K562 (cell line): ENCODE measurements at places on chromosomes 1 and 21. TPM values are rescaled to one million over a fixed set of nuclear protein-coding genes. Genes with fewer than 3 reads are reported as not detected.
A peak's percentile ranks its signal among the peaks of the same experiment; 100 is the strongest.

The NTMT2 gene
- total RNA-seq, result not detected in 2 replicates

DNA sequence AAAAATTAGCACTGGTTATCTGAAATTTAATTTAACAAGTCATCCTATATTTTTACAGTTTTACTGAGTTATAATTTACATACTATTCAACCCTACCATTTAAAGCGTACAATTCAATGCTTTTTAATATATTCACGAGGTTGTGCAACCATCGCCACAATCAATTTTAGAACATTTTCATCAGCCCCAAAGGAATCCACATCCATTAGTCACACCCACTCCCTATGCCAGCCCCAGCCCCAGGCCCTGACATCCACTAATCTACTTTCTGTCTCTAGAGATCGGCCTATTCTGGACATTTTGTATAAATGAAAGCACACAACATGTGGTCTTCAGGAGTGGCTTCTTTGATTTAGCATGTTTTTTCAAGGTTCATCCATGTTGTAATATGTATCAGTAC, 134.7 kb downstream of the PSMG1 start:
- H3K4me1 ChIP-seq, result no peaks in the 10 kb centered on the region
- peaks cover 18% of the 10 kb centered on the region for H3K27me3 ChIP-seq
- no peak overlapping the region for H3K4me3 ChIP-seq

The TNFRSF25 gene
- total RNA-seq, result 0.49 and 0.89 TPM in 2 replicates

The INSRR gene
- 0.18 TPM in 2 replicates for total RNA-seq

DNA sequence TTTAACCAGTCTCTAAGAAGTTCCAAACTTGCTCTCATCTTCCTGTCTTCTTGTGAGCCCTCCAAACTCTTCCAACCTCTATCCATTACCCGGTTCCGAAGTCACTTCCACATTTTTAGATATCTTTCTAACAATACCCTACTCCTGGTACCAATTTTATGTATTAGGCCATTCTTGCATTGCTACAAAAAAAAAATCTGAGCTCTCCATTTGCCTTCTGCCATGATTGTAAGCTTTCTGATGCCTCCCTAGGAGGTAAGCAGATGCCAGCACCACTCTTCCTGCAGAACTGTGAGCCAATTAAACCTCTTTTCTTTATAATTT, 91.5 kb upstream of the ARTN start:
- no peak overlapping the region for H3K27ac ChIP-seq
- H3K36me3 ChIP-seq, result peaks cover 19% of the 10 kb centered on the region; the same call in 2 of the 3 replicates
- H3K27me3 ChIP-seq, result no peaks in the 10 kb centered on the region
- DNase-seq, result no peak

GRCh38 chr1:93758842-93759515, 77.3 kb upstream of the BCAR3 start:
- no peaks in the 10 kb centered on the region for H3K4me1 ChIP-seq
- H3K4me3 ChIP-seq, result no peak overlapping the region

GRCh38 chr1:216293683-216294082, 129.6 kb downstream of the USH2A start:
- H3K4me3 ChIP-seq, result no peak overlapping the region
- no peaks in the 10 kb centered on the region for H3K27me3 ChIP-seq
- H3K27ac ChIP-seq, result no peak overlapping the region
- no peak for DNase-seq

The MSH4 gene
- total RNA-seq, result 0.13 and 0.16 TPM in 2 replicates

DNA sequence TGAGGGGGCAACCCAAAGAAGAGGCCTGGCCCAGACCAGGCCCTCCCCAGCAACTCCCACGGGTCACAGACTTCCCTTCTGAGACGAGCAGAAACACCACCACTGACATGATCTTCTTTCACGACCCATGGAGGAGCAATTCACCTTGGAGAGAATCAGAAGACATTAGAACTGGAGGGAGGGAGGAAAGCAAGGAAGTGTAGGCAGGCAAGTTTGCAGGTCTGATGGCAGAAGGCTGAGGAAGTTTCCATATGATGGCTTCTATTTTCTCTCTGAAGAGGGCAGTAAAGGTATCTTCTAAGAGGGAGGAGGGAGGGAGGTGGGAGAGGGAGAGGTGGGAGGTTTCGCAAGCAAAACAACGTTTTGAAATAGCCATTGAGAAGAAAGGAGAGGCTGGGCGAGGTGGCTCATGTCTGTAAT, 1.4 kb upstream of the UBXN10 start:
- H3K4me3 ChIP-seq, result no peak overlapping the region
- peaks cover 57% of the 10 kb centered on the region for H3K4me1 ChIP-seq
- H3K36me3 ChIP-seq, result peaks cover 5% of the 10 kb centered on the region; the same call in 1 of the 3 replicates
- H3K27ac ChIP-seq, result peak overlapping the region; percentile 95
- DNase-seq, result peak; percentile 34

- H3K4me1 ChIP-seq, result no peaks in the 10 kb centered on the region
- H3K27ac ChIP-seq, result no peak overlapping the region
- no peak for DNase-seq
- no peaks in the 10 kb centered on the region for H3K27me3 ChIP-seq
- H3K36me3 ChIP-seq, result no peaks in the 10 kb centered on the region
Measured at GRCh38 chr1:210087058-210087457, 145.5 kb upstream of the SERTAD4 start.

The PTGFR gene
- total RNA-seq, result 0.04 TPM in 1 of 2 replicates, not detected in the other

- no peak for DNase-seq
- peaks cover 9% of the 10 kb centered on the region; the same call in 1 of the 3 replicates for H3K27me3 ChIP-seq
- no peaks in the 10 kb centered on the region for H3K36me3 ChIP-seq
- H3K27ac ChIP-seq, result no peak overlapping the region
- no peak overlapping the region for H3K4me3 ChIP-seq
Measured at GRCh38 chr1:223022641-223023473, 120.2 kb downstream of the TLR5 start.

DNA sequence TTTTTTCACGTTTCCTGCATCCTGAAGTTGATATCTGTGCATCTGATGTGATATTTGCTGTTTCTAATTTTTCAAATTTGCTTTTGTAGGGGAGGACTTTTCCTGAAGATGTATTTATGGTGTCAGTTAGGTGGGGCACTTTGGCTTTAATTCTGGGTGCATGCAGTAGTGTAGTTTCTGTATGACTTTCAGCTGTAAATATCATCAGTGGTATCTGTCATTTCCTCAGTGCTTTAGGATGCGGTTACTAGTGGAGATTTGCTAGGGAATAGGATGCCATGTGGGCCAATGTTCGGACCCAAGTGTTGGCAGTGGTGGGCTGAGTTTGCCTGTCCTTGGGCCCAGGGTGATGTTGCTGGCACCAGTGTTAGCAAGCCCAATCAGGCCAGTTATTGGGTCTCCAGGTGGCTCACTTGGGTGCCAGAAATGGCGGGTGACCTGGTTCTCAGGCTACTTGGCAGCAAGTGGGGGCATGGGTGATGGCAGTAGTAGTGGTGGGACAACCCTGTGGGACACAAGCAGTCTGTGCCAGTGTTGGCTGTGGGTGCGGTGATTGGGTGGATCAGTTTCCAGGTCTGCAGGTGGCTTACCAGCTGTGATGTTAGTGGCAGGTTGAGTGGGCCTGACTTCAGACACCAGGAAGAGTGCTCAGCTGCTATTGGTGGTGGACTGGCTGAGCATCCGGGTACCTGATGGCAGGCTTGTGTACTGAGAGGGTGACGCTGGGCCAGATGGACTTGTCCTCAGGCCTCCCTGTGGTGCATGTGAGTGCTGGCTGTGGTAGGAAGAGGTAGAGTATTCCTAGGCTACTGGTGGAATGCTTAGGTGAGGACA, 24.4 kb downstream of the CD55 start:
- no peak overlapping the region for H3K4me3 ChIP-seq
- no peak overlapping the region for H3K27ac ChIP-seq
- H3K27me3 ChIP-seq, result no peaks in the 10 kb centered on the region
- peaks cover 77% of the 10 kb centered on the region for H3K36me3 ChIP-seq
- no peak for DNase-seq

DNA sequence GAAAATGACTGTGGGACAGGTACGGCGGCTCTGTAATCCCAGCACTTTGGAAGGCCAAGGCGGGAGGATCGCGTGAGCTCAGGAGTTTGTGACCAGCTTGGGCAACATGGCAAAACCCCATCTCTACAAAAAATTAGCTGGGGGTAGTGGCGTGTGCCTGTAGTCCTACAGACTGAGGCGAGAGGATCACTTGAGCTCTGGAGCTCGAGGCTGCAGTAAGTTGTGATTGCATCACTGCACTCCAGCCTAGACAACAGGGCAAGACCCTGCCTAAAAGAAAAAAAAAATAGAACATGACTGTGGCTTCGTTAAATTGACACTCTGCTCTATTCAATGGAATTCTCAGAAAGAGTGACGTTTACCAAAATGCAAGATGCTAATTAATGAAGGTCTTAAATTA, 3.9 kb upstream of the DBT start:
- peaks cover 4% of the 10 kb centered on the region; the same call in 1 of the 2 replicates for H3K4me1 ChIP-seq
- H3K27me3 ChIP-seq, result no peaks in the 10 kb centered on the region
- no peak overlapping the region for H3K27ac ChIP-seq
- H3K36me3 ChIP-seq, result peaks cover 1% of the 10 kb centered on the region; the same call in 2 of the 3 replicates

DNA sequence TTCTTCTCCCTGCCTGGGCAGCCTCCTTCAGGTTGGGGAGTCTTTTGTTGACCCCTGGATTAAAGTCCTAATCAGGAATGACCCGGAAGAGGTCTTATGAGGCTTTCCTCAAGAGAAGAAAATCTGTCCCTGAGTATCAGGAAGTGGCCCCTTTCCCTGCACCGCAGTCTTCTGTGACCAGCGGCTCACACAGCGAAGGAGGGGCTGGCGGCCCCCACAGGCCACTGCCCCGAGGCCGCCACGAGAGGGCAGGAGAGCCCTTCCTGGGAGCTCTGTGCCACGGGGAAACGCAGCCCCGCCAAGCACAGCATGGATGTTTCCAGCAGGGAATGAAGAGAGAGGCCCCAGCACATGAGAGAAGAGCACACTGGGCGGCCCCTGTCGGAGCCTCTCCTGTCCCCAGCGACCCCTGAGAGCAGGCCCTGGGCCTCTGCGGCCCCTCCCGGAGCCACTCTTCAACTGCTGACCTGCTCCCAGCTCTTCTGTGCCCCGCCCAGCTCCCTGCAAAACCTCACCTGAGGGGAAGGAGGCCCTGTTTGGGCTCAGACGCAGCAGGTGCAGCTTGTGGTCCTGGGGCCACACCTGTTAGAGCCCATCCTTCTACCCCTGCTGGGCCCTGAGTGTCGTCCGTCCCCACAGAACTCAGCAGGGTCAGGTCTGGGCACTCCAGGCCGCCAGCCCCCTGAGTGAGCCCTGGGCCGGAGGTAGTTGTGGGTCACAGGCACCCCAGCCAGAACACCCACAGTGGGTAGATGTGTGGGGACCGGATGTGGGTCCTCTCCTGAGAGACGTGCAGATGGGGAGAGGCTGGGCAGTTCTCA, 4.9 kb upstream of the POFUT2 start:
- no peaks in the 10 kb centered on the region for H3K27me3 ChIP-seq
- H3K27ac ChIP-seq, result no peak overlapping the region
- no peaks in the 10 kb centered on the region for H3K36me3 ChIP-seq

DNA sequence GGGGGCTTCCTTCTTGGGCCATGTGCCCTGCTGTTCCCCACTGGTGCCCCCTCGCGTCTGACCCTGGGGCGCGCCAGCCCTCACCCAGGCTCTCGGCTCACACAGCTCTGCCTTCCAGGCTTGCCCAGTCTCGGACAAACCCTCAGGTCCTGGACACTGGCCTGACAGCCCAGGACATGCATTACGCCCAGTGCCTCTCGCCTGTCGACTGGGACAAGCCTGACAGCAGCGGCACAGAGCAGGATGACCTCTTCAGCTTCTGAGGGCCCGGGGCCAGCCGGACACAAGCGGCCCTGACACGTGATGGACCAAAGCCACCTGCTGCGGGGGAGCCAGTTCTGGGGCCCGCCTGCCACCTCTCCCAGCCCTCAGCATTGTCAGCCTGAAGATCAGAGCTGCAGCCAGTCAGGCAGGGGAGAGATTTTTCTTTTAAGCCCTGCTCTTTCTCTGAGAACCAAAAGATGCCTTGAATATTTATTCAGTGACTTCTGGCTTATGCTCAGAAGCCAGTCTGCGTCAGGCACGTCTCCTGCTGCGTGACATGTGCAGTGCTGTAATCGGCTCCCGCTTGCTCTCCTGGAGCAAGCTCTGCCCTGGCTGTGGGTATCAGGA, 23.4 kb downstream of the LDLRAP1 start:
- no peak overlapping the region for H3K27ac ChIP-seq
- peaks cover 46% of the 10 kb centered on the region for H3K4me1 ChIP-seq
- H3K4me3 ChIP-seq, result no peak overlapping the region
- DNase-seq, result no peak
- peaks cover 23% of the 10 kb centered on the region; the same call in 1 of the 3 replicates for H3K36me3 ChIP-seq
- no peaks in the 10 kb centered on the region for H3K27me3 ChIP-seq

- no peak for DNase-seq
- H3K27me3 ChIP-seq, result no peaks in the 10 kb centered on the region
- H3K4me1 ChIP-seq, result no peaks in the 10 kb centered on the region
- no peak overlapping the region for H3K27ac ChIP-seq
- no peak overlapping the region for H3K4me3 ChIP-seq
- H3K36me3 ChIP-seq, result no peaks in the 10 kb centered on the region
Measured at GRCh38 chr1:248366609-248367008, 5.1 kb downstream of the OR2T4 start.

- H3K27me3 ChIP-seq, result no peaks in the 10 kb centered on the region
- H3K4me1 ChIP-seq, result peaks cover 30% of the 10 kb centered on the region
- no peak overlapping the region for H3K4me3 ChIP-seq
- H3K36me3 ChIP-seq, result no peaks in the 10 kb centered on the region
- H3K27ac ChIP-seq, result no peak overlapping the region
Measured at GRCh38 chr1:16151196-16151994, 4.5 kb downstream of the EPHA2 start.

DNA sequence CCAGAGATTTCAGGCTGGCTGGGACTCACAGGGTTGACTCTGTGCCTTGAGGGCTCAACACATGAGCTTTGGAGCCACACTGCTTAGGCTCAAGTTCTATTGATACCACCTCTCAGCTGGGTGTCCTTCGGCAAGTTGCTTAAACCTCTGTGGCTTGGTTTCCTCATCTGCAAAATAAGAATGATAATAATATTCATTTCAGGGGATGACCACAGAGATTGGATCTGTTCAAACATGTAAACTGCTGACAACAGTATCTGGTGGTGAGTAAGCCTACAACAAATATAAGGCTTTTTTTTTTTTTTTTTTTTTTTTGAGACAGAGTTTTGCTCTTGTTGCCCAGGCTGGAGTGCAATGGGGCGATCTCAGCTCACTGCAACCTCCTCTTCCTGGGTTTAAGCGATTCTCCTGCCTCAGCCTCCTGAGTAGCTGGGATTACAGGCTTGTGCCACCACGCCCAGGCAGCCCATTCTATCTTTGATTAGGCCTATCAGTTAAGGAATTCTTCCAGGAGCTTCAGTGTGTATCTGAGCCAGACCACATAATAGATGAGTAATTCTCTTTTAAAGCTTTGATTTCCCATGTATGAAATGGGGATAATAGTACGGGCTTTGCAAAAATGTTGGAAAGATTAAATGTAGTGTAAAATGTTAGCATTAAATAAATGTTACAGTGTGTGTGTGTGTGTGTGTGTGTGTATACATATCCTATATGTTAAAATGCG, 437.6 kb downstream of the PRDM2 start:
- H3K27ac ChIP-seq, result no peak overlapping the region
- H3K36me3 ChIP-seq, result no peaks in the 10 kb centered on the region
- H3K4me3 ChIP-seq, result no peak overlapping the region
- DNase-seq, result no peak
- H3K27me3 ChIP-seq, result peaks cover 5% of the 10 kb centered on the region; the same call in 2 of the 3 replicates
